ENCODE measurements at places on chromosomes 3 and 15. TPM values are rescaled to one million over a fixed set of nuclear protein-coding genes. Genes with fewer than 3 reads are reported as not detected.

SLCO2A1 gene
- total RNA-seq: 10.7 TPM

CDCP1 gene
- total RNA-seq: 0.17 TPM

MESP2 gene
- total RNA-seq: not detected

C2CD4A gene
- total RNA-seq: 2.7 TPM

AGBL1 gene
- total RNA-seq: not detected
